GM23338 (cell line): ENCODE measurements at places on chromosomes 6 and 20.

GRCh38 chr6:63516186-63516944, 55.9 kb upstream of the LOC128125822 start:
- no peaks in the 10 kb centered on the region for H3K4me1 ChIP-seq
- H3K4me3 ChIP-seq = no peak overlapping the region
- no peak overlapping the region for H3K27ac ChIP-seq
- no peaks in the 10 kb centered on the region for H3K27me3 ChIP-seq

- H3K27me3 ChIP-seq = no peaks in the 10 kb centered on the region
- no peak for DNase-seq
- peaks cover 8% of the 10 kb centered on the region for H3K4me1 ChIP-seq
Measured at GRCh38 chr20:62118113-62119043, 3.9 kb upstream of the LSM14B start.

DNA sequence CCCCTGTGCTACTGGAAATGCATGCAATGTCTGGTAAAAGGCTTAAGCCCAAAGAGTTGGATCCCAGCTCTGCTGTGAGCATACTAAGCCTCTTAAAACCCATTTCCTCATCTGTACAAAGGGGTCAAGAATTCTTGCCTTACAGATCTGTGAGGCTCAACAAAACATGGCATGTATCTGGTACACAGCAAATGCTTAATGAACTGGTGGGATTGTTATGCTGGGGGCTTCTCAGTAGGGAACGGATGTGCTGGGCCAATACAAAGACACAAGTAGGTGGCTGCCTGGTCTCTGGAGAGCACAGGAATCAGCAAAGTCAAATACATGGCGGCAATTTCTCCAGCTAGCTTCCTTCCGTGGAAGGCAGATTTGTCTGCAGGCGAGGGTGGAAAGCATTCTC, 62.3 kb downstream of the LAMP5 start:
- no peak overlapping the region for H3K27ac ChIP-seq
- H3K36me3 ChIP-seq = no peaks in the 10 kb centered on the region
- peaks cover 41% of the 10 kb centered on the region for H3K27me3 ChIP-seq
- H3K4me3 ChIP-seq = no peak overlapping the region
- H3K4me1 ChIP-seq = peaks cover 45% of the 10 kb centered on the region
- DNase-seq = peak; percentile 44

- H3K27me3 ChIP-seq = no peaks in the 10 kb centered on the region
- DNase-seq = no peak
- no peak overlapping the region for H3K27ac ChIP-seq
- peaks cover 6% of the 10 kb centered on the region; the same call in 1 of the 2 replicates for H3K4me1 ChIP-seq
- peak overlapping the region; percentile 99 for H3K4me3 ChIP-seq
Measured at GRCh38 chr20:49916146-49917002, 1.0 kb upstream of the SPATA2 start.

DNA sequence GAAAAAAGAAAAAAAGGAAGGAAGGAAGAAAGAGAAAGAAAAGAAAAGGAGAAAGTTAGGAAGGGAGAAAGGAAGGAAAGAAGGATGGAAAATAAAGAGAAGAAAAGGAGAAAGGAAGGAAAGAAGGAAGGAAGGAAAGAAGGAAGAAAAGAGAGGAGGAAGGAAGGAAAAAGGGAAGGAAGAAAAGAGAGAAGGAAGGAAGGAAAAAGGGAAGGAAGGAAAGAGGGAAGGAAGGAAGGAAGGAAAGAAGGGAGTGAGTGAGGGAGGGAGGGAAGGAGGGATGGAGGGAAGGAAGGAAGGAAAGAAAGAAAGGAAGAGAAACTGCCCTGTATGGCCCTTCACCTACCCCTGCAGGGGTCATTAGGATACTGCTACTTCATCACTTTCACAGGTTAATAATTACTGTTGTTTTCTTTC, 12.9 kb upstream of the IGF2R start:
- no peak overlapping the region for H3K4me3 ChIP-seq
- H3K36me3 ChIP-seq = no peaks in the 10 kb centered on the region
- DNase-seq = no peak
- no peaks in the 10 kb centered on the region for H3K27me3 ChIP-seq

DNA sequence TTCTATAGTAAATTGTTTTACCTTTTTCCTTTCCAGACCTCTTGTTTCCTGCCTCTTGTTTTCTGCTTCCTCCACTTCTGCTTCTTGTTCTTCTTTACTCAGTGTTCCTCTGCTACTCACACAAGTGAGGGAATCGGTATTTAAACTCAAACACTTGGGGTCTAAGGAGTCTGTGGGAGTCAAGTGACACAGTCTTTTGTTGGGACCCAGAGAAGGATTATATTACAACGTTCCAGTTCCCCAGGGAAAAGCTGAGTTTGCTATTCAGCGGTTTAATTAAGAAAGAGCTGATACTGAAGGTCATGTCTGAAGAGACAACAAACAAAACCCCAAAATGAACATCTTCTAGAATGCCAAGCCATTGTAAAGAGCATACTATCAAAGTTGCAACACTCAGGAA, 107.8 kb upstream of the CITED2 start:
- H3K27me3 ChIP-seq = no peaks in the 10 kb centered on the region
- peaks cover 42% of the 10 kb centered on the region for H3K4me1 ChIP-seq
- no peak for DNase-seq
- no peak overlapping the region for H3K27ac ChIP-seq

GRCh38 chr6:75694406-75694805, 54.6 kb upstream of the MYO6 start:
- H3K36me3 ChIP-seq = peaks cover 21% of the 10 kb centered on the region
- no peak overlapping the region for H3K4me3 ChIP-seq
- H3K27ac ChIP-seq = no peak overlapping the region
- no peaks in the 10 kb centered on the region for H3K27me3 ChIP-seq
- H3K4me1 ChIP-seq = no peaks in the 10 kb centered on the region
- DNase-seq = no peak

DNA sequence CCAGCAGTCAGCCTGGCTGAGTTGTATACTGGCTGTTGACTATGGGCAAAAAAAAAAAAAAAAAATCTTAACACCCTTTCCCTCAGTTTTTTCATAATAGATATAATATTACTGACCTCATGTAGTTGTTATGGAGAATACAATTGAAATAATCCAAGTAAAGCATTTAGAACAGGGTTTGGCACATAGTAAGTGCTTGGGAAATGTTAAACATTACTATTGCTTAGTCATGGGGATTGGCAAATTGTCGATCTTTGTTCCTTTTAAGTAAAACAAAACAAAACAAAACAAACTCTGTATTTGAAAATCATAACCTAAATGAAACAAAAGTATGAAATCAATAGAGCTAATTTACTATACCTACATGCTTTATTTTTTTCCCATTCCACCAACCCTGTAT, 458.4 kb downstream of the GRIK2 start:
- no peak overlapping the region for H3K27ac ChIP-seq
- no peak overlapping the region for H3K4me3 ChIP-seq
- no peak for DNase-seq

- no peak overlapping the region for H3K27ac ChIP-seq
- H3K27me3 ChIP-seq = no peaks in the 10 kb centered on the region
- no peak for DNase-seq
- H3K4me1 ChIP-seq = no peaks in the 10 kb centered on the region
- no peak overlapping the region for H3K4me3 ChIP-seq
Measured at GRCh38 chr6:126372626-126373025, 32.7 kb downstream of the CENPW start.
